ENCODE measurements at places on chromosomes 7 and 10. TPM values are rescaled to one million over a fixed set of nuclear protein-coding genes. Genes with fewer than 3 reads are reported as not detected.

The UBE3C gene
- 36.6 TPM for polyA plus RNA-seq

The SPAG6 gene
- polyA plus RNA-seq: 14.0 TPM

The LRRC61 gene
- 18.0 TPM for polyA plus RNA-seq

The DPCD gene
- polyA plus RNA-seq: 32.1 TPM

The FAM25G gene
- not detected for polyA plus RNA-seq

The TTYH3 gene
- polyA plus RNA-seq: 76.5 TPM

The WDR91 gene
- 49.9 TPM for polyA plus RNA-seq

The ZNF33B gene
- 48.3 TPM for polyA plus RNA-seq

The GIMAP2 gene
- 24.6 TPM for polyA plus RNA-seq

The RTKN2 gene
- polyA plus RNA-seq: 13.2 TPM

The NPSR1 gene
- not detected for polyA plus RNA-seq

The VOPP1 gene
- polyA plus RNA-seq: 36.3 TPM

The TBC1D12 gene
- 25.7 TPM for polyA plus RNA-seq

The TSPAN15 gene
- polyA plus RNA-seq: 44.7 TPM

The UTF1 gene
- polyA plus RNA-seq: 0.09 TPM

The SH2B2 gene
- polyA plus RNA-seq: 2.4 TPM

The UCMA gene
- polyA plus RNA-seq: 0.29 TPM

The SPDYE8 gene
- polyA plus RNA-seq: 0.98 TPM

The CCDC146 gene
- polyA plus RNA-seq: 14.9 TPM

The PDK4 gene
- 39.4 TPM for polyA plus RNA-seq

The CYP3A5 gene
- 25.8 TPM for polyA plus RNA-seq

The NPTX2 gene
- 0.14 TPM for polyA plus RNA-seq

The ZNF789 gene
- 56.5 TPM for polyA plus RNA-seq

The SCART1 gene
- polyA plus RNA-seq: 1.3 TPM

The ZNF107 gene
- polyA plus RNA-seq: 13.4 TPM

The SMKR1 gene
- 1.1 TPM for polyA plus RNA-seq

The AZGP1 gene
- polyA plus RNA-seq: 0.40 TPM

The SAP25 gene
- 12.8 TPM for polyA plus RNA-seq

The ATRNL1 gene
- polyA plus RNA-seq: 5.6 TPM

The WAC gene
- polyA plus RNA-seq: 169 TPM

The NAT16 gene
- polyA plus RNA-seq: 0.08 TPM

The CPA2 gene
- polyA plus RNA-seq: 0.32 TPM

The SPAM1 gene
- polyA plus RNA-seq: not detected

The THSD7A gene
- polyA plus RNA-seq: 9.0 TPM

The METTL27 gene
- 4.3 TPM for polyA plus RNA-seq

The NEUROD6 gene
- 0.12 TPM for polyA plus RNA-seq

The CD36 gene
- polyA plus RNA-seq: 395 TPM

The AFAP1L2 gene
- polyA plus RNA-seq: 38.1 TPM

The SPDYE6 gene
- 6.2 TPM for polyA plus RNA-seq

The TMEM168 gene
- polyA plus RNA-seq: 54.6 TPM

The C10orf62 gene
- not detected for polyA plus RNA-seq

The FGFBP3 gene
- polyA plus RNA-seq: 2.9 TPM

The TMEM236 gene
- 0.37 TPM for polyA plus RNA-seq

The PNLIP gene
- not detected for polyA plus RNA-seq

The STEAP2 gene
- 5.0 TPM for polyA plus RNA-seq

The TET1 gene
- 15.0 TPM for polyA plus RNA-seq

Data from right lung (tissue), 10 donors.